ENCODE measurements at places on chromosomes 3 and 15.

GRCh38 chr15:58026051-58026450, 39.5 kb downstream of the ALDH1A2 start:
- no peak for DNase-seq

GRCh38 chr15:70503798-70504298, 259.5 kb downstream of the UACA start:
- no peak for DNase-seq

- no peak for DNase-seq
These were observed 460.8 kb downstream of the MAGI1 start for GRCh38 chr3:65577843-65578430.

- DNase-seq, result no peak
These were observed 3.4 kb upstream of the SAMD7 start for GRCh38 chr3:169907944-169908343.

DNA sequence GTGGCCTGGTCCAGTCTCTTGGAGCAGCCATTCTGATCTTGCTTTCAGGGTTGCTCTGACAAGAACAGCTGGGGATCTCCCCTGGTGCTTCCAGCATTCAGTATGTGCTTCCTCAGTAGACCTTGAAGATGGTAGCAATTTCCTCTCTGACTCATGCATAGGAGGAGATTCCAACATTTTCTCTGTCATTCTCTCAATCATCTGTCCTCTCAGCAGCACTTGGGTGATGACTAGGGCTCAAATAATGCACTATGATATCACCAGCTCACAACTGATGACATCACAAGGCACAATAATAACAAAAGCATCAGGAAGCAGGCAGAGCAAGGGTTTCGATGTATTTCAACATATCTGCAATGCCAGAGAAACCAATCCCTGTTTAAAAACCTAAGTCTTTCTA, 52.7 kb downstream of the NFKBIZ start:
- DNase-seq, result no peak

DNA sequence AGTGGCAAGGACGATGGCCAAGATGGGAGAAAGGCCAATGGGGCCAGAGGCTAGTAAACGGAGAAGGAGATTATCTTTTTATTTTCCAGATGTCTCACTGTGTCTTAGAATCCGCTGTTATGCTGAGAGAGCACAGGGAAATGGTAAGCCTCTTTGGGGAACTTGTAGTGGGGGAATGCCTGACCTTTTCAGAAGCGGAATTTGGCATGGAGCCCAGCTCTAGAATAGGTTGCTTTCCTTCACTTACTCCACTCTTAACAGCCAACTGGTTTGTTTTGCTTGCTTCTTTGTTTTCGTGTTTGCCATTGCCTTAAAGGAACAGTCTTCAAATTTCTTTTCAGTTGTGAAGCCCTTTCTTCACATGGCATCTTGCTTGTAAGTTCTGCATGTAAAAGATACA, 316.2 kb upstream of the THRB start:
- DNase-seq, result no peak

- DNase-seq, result no peak
These were observed 15.7 kb downstream of the CHST13 start for GRCh38 chr3:126539558-126540250.

GRCh38 chr15:71290881-71291635, 175.8 kb downstream of the THSD4 start:
- no peak for DNase-seq

DNA sequence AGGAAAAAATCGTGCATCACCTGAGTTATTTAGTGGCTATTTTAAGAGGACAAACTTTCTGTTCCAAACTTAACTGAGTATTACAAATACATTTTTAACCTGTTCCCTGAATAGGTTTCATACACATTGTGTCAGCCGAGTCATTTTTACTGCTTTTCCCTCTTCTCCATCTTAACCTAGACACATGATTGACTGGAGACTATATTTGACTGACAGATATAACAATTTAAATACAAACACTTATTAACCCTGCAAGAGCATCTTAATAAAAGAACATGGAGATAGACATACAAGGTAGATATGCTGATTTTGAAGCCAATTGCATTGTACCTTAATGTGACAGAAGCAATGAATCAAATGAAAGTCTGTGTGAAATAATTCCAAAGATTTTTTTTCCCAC, 810.5 kb upstream of the ARPP21 start:
- DNase-seq, result no peak

GRCh38 chr3:23288286-23288685, 85.2 kb downstream of the UBE2E2 start:
- no peak for DNase-seq

- no peak for DNase-seq
These were observed 72.5 kb downstream of the VPS8 start for GRCh38 chr3:184884359-184885017.

DNA sequence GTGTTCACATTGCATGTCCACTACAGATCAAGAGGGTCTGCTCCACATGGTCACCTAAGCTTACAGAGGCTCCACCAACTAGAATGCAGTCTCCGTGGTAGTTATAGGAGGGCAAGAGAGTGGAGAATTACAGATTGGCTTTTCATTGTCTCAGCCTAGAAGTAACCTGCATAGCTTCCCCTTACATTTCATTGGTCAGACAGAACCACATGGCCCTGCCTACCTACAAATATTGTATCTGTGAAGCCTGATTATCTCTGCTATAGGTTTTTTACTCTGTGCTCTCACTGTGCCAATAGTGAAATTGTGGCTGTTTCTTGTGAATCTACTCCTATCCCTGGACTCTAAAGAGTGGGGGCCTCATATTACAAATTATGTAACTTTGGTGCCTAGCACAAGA, 2.5 kb upstream of the TLNRD1 start:
- DNase-seq, result no peak

DNA sequence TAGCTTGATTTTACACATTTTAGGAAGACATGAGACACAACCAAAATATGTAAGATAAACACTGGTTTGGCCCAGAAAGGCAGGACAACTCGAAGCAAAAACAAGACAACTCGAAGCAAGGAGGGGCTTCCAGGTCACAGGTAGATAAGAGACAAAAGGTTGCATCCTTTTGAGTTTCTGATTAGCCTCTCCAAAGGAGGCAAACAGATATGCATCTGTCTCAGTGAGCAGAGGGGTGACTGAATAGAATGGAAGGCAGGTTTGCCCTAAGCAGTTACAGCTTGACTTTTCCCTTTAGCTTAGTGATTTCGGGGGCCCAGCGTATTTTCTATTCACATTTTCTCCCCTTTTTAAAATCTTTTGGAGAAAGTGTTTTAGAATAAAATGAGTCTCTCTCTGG, 74.7 kb downstream of the GLDN start:
- no peak for DNase-seq

DNA sequence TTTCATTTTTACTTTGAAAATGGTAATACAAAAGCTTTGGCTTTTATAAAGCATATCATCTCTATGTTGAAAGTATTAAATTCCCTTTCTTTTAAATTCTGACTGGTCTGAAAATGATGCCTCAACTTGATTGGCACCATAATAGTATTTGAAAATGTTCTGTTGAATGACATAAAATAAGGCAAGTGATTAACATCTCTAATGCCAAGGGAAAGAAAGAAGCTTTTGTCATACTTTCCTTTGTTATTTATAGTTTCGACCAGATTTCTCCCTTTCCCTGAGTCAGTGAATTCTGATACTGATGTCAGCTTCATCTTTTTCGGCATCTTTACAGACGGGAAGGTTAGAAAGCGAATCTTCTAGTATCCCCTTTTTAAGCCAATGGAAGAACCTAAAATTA, 3.4 kb upstream of the AP4E1 start:
- DNase-seq, result no peak

- no peak for DNase-seq
These were observed 869.2 kb downstream of the DIPK2A start for GRCh38 chr3:144840866-144841265.

GRCh38 chr3:53496984-53497383, 2.6 kb downstream of the CACNA1D start:
- no peak for DNase-seq

GRCh38 chr15:56775641-56776040, 42.3 kb upstream of the ZNF280D start:
- DNase-seq, result no peak

DNA sequence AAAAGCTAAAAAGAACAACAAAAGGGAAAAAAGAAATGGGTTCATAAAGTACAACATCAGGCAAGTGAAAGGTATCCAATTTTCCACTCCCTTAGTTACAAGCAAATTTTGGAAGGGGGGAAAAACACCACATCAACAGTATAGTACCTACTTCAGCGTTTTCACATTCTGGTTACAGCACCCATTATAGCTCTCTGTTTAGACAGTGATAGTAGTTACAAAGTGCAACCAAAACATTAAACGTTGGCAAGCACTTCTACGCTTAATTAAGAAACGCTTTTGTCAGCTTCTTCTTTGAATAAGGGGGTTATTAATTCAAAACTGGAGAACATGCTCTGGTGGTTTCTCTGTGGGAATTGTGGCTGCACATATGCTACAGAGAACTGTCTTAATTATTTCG, 180.2 kb downstream of the VPS13C start:
- DNase-seq, result no peak

DNA sequence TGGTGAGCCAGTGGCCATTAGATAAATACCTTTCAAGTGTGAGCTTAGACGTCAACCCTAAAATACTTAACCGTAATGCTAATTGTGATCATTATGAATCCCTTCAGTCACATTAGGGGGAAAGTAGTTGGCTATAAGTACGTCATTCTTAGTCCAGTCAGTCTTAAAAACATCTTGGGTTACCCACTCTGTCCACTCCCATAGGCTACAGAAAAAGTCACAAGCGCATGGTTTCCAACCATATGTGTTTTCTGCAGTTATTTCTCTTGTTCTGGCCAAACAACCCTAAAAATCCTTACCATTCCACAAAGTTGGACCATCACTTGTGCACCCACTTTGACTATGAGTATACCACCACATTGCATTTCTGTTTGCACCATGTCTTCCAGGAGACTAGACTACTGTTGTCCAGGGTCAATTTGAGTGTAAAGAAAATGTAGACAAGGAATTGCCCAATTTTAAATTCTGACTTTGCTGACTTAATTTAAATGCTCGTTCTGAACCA, 3.3 kb downstream of the RPL15 start:
- no peak for DNase-seq

GRCh38 chr15:84752700-84753099, 4.3 kb downstream of the ZNF592 start:
- no peak for DNase-seq

- no peak for DNase-seq
These were observed 1020.2 kb downstream of the AGBL1 start for GRCh38 chr15:87099916-87100315.

DNA sequence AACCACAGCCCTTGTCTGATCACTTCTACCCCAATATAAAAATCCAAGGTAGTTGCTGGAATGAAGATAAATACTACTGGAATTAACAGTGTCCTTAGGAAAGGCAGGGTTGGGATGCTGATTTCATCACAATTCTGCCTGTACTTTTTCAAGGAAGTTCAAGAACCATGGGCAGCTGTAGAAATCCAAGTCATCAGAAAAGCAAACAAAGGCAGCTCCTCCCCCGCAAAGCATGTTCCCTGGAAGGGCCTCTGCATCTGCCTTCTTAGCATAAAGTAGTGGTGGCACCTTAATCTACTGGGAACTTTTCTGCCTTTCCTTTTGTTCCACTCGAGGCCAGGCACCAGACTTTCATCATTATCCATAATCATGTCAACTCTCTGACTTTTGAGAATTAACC, 54.4 kb downstream of the ERC2 start:
- DNase-seq, result no peak

- no peak for DNase-seq
These were observed 131.7 kb upstream of the FAM3D start for GRCh38 chr3:58798312-58798711.

DNA sequence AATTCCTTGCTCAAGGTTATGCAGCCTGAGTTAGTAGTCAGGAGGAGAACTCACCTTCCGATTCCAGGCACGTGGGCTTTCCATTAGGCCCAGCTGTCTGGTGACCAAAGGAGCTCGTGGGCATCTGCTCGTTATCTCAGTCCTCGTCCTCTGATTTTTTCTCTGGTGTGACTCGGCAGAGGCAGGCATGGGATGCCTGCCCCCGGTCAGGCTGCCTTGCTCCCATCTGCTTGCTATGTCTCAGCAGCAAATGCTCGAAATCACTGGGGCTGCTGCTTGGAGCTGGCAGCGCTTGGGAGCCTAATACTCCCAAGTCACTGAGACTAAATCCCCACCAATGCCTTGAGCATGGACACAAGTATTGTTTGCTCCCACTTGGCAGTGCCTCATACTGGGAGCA, 84.5 kb upstream of the NMNAT3 start:
- no peak for DNase-seq

- no peak for DNase-seq
These were observed 999 bp downstream of the INSYN1 start for GRCh38 chr15:73751899-73752805.

- DNase-seq, result no peak
These were observed 32.2 kb upstream of the DPPA4 start for GRCh38 chr3:109369510-109369909.

GRCh38 chr3:36686516-36686915, 77.8 kb downstream of the DCLK3 start:
- DNase-seq, result no peak
